ENCODE measurements at places on chromosomes 7 and 10. TPM values are rescaled to one million over a fixed set of nuclear protein-coding genes. Genes with fewer than 3 reads are reported as not detected.

- no peak for DNase-seq
Observed at GRCh38 chr7:2640846-2641316, 9.1 kb downstream of the TTYH3 start.

- DNase-seq = no peak
Observed at GRCh38 chr7:65722361-65722792, 150.5 kb upstream of the VKORC1L1 start.

Gene OPN4
- not detected for total RNA-seq

GRCh38 chr7:24026351-24026750 lies 257.6 kb upstream of the NPY start:
- no peak for DNase-seq

GRCh38 chr7:21011153-21011552 lies 224.5 kb upstream of the SP8 start:
- DNase-seq = no peak

Gene LMTK2
- 11.4 TPM for total RNA-seq

GRCh38 chr10:71635251-71635866 lies 84.2 kb downstream of the C10orf105 start:
- no peak for DNase-seq

Gene PHKG1
- 0.59 TPM for total RNA-seq

- no peak for DNase-seq
Observed at GRCh38 chr10:81152656-81153055, 615.0 kb downstream of the SH2D4B start.

GRCh38 chr7:112097524-112097923 lies 108.7 kb downstream of the DOCK4 start:
- DNase-seq = no peak

GRCh38 chr7:137985253-137985896 lies 16.5 kb downstream of the CREB3L2 start:
- DNase-seq = no peak

GRCh38 chr7:17318146-17318545 lies 19.7 kb downstream of the AHR start:
- no peak for DNase-seq

Gene GALNT17
- not detected for total RNA-seq

- no peak for DNase-seq
Observed at GRCh38 chr7:54883576-54883975, 124.6 kb upstream of the SEC61G start.
